ENCODE measurements at places on chromosomes 16 and 17. TPM values are rescaled to one million over a fixed set of nuclear protein-coding genes. Genes with fewer than 3 reads are reported as not detected.

DNA sequence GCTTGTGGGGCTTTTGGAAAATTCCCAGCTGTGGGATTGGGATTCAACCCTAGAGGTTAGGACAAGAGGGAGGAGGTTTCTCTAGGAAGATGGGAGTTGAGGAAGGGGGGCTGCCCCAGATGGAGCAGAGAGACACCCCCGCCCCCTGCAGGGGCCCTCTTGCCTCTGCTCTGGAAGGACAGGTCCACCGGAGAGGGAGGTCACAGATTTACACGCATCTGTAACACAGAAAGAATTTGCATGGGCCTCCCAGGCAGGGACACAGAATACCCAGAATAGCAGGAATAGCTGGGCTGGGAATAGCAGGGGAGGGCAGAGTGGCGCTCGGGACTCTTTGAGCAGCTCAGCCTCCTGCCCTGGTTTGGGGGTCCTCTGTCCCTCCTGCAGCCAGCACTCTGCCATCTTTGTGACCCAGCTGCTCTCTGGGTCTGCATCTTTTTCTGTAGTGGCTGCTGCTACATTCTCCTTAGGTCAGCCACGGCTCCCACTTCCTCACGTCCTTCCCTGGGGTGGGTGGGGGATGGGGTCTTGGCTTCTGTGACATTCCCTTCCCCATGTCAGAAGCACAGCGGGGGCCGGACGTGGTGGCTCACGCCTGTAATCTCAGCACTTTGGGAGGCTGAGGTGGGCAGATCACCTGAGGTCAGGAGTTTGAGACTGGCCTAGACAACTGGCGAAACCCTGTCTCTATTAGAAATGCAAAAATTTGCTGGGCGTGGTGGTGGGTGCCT, 33.9 kb upstream of the PLLP start:
- no peak for DNase-seq

DNA sequence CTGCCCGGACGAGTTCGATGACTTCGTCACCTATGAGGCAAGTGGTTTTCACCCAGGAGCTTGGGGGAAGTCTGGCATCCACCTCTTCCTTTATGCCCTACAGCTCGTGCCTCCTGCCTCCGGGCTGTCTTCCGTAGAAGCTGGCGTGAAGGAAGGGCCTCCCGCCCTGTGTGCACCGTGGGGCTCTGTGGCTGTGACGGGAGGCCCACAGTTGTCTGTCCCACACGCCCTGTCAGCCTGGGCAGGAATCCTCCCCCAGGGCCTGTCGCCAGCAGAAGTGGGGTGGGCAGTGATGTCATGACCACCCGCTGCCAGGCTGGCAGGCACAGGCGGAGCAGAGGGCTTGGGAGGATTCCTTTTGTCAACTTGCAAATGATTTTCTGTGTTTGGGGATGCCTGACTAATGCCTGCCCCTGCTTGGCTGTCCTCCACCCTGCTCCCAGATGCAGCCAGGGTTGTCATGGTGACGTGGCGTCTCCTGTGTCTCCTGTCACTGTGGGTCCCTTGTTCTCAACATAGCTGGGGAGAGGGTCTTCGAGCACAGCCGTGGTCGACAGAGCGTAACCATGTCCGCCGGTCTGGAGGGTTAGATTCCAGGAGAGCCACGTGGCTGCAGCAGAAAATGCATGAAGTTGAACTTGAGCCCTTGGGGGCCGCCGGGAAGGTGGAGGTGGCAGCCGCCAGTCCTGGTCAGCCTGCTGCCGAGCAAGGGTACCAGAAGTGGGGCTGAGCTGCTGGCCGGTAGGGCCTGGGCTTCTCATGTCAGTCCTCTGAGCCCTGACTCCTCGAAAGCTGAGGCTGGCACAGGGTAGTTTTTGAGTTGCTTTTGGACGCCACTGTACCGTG, 46.1 kb downstream of the RAB11FIP3 start:
- peak; percentile 40 for DNase-seq

EPN3 gene
- total RNA-seq, result 33.4 TPM

TBKBP1 gene
- total RNA-seq, result 15.9 TPM

TMEM88 gene
- total RNA-seq, result 32.6 TPM
